ENCODE measurements at places on chromosomes 5 and 9.

GRCh38 chr9:127450243-127450760, 904 bp downstream of the RPL12 start:
- no peak for DNase-seq

GRCh38 chr9:113215132-113215531, 5.9 kb downstream of the FKBP15 start:
- DNase-seq = no peak

DNA sequence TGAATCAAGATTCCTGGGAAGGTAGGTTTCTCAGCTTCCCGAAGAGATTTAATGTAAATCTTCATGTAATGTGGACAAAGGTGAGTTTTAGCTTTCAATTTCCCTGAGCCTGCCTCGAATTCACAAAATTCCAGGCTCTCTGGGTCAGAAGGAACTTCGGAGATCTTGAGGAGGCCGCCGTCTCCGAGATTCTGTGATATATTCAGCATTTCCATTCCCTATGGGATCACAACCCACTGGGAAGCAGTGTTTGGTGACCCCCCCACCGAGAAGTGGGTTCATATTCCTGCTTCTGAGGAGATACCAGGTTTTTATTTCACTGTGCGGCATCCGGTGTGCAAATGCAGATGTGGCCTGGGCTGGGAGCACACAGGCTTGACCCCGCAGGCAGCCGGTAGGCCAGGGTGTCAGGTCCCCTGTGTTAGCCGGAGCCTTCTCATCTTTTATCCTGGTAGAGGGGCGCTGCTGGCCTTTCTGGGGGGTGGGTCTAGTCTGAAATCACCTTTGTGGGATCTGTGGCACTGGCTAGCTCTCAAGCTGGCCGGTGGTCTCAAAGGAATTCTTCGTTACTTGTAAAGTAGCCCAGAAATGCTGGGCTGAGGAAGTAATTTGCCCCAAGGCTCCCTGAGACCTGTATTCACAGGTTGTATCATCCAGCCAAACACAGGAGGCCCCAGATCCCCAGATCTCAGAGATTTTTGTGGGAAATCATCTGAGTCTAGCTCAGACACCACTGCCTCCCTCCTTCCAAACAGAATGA, 1.4 kb downstream of the PLEKHG4B start:
- no peak for DNase-seq

DNA sequence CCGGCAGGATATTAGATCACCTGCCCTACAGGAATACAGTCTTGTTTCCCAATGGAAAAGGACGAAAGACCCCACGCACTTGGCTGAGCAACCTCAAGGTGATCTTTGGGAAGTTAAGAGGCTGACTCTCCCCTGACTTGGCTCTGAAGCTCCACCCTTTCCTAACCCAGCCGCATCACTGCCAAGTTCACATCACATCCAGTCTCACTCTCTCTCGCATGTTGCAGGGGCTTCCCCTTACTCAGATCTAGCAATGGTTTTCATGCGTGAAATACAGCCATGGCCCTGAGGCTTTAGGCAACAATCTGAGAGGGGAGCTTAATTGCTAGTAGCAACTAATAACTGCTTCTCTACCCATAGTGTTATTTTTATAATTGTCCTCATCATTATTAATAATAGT, 211.6 kb downstream of the DOCK8 start:
- no peak for DNase-seq

GRCh38 chr5:38743562-38743961, 102.2 kb upstream of the OSMR start:
- no peak for DNase-seq

DNA sequence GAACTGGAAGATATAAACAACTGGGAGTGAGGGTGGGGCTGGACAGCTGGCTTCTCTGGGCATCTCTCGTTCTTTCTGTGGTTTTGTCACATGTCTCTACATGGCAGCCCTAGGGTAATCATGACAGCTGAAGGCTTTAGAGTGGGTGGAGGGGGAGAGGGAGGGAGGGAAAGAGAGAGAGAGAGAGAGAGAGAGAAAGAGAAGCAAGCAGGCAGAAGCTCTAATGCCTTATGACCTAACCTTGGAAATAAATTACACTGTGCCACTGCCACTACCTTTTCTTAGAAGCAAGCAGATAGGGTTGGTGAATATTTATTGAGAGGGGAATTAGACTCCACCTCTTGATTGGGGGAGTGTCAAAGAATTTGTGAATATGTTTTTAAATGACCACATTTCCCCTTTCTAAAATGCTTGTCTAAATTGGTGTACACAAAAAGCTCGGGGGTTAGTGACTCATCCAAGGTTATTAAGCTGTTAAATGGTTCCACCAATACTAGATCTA, 2.6 kb upstream of the DAPK1 start:
- DNase-seq = peak; percentile 29

Data from transverse colon (tissue), 4 donors.